Stimulated activated CD8-positive, alpha-beta memory T cell treated with anti-CD3 and anti-CD28 coated beads, Interleukin-15, amount 100 ng/mL, for 4 hours (primary cell): ENCODE measurements at places on chromosomes 12 and 14.

- DNase-seq = no peak
These were observed 52.9 kb downstream of the MYF5 start for GRCh38 chr12:80769553-80770140.

DNA sequence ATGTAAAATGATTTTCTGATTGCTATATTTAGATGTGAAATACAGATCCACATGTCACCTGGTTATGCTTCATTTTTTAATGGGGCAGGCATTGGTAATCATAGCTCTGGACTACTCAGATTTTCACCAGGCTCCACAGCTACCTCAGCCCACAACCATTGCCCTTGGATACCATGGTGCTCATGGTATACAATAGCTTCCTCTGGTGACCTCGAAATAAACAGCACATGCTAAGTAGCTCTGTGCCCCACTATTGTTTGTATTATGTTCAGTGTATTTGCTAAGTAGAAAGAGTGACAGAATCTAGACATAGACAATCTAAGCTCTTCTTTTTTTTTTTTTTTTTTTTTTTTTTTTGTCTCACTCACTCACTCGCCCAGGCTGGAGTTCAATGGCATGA is 274.4 kb upstream of the USP15 start:
- no peak for DNase-seq

GRCh38 chr12:52517005-52517835 is 3.0 kb downstream of the KRT5 start:
- DNase-seq = no peak

DNA sequence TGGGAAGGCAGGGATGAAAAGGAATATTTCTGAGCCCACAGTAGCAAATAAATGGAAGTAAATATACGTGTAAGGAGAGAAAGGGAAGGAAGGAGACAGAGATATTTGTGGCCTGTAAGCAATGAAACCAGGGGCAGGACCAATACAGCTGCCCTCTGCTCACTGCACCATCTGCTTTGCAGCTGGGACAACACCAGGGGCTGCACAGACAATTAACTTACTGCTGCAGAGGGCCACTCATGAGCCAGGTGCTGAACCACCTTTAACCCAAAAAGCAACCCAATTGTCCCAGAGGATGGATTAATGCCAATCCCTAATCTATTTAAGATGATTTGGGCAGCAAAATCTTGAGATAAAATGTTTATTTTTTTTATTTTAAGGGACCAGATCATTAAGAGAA is 30.6 kb upstream of the TMX1 start:
- DNase-seq = no peak

- no peak for DNase-seq
These were observed 113.0 kb upstream of the RAP1B start for GRCh38 chr12:68497702-68498101.

DNA sequence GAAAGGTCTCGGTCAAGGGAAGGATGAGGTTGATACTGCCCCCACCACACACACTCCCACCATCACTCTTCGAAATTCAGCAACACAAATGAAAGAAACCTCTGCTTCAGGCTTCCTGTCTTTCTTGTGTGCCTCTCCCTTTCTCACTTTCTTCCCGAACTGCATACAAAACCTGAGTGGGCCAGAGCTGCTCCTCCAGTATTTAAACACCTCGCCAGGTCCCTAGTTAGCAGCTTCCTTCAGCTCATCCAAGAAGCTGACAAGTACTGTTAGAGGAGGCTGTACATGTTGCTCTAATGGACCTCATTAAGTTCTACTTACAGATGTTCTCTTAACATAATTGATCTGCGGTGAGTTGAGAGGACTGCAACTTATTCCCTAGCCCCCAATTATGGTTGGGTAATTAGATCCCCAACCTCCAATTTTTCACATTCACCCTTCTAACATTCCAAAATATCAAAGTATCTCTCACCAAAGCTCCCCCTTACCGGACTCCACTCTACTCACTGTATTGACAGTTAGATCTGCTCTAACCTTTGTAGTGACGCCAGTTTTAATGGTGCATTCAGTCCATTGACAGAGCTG is 4.1 kb upstream of the LMO3 start:
- DNase-seq = no peak

- no peak for DNase-seq
These were observed 105.2 kb downstream of the DICER1 start for GRCh38 chr14:95052016-95052585.

GRCh38 chr12:8680533-8680932 is 17.3 kb upstream of the RIMKLB start:
- no peak for DNase-seq

DNA sequence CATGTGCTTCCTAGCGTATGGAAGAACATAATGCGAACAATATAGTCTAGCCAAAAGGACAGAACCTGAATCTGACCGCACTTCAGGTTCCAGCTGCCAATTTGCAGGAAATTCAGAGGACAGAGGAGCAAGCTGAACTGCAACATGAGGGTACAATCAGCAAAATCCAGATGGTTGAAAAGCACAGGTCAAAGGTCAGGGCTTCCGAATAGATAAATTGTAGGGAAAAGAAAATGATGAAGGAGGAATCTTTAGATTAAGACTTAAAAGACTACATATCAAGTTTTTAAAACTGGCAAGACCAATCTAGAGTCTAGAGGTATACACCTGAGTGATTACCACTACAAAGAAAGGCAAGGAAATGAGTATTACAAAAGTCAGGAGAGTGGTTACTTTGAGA is 42.1 kb upstream of the SELPLG start:
- DNase-seq = no peak

GRCh38 chr12:25677232-25677937 is 124.3 kb upstream of the LMNTD1 start:
- no peak for DNase-seq

- no peak for DNase-seq
These were observed 90.3 kb downstream of the C12orf75 start for GRCh38 chr12:105420659-105421240.

- DNase-seq = no peak
These were observed 44.7 kb upstream of the RERG start for GRCh38 chr12:15265875-15266274.

GRCh38 chr12:108328420-108328819 is 10.7 kb downstream of the CMKLR1 start:
- no peak for DNase-seq

DNA sequence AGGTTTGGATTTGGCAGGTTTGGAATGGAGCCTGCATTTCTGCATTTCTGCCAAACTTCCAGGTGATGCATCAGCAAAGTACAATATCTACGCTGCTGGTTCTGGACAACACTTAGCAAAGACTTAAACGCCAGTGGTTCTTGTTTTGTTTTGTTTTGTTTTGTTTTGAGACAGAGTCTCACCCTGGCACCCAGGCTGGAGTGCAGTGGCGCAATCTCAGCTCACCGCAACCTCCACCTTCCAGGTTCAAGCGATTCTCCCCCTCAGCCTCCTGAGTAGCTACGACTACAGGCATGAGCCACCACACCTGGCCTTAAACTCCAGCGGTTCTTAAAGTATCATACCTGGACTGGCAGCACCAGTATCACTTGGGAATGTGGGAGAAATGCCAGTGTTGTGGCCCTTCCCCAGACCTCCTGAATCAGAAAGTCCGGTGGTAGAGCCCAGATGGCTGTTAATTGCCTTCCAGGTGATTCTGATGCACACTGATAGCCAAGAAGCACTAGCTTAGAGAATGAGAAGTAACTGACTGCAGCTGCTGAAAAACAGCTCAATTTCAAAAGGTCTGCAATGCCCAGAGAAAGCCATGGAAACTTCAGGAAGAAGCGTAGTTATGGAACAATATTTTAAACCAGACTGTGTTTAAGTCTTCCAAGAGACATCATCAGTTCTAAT is 114.8 kb upstream of the FOXN3 start:
- DNase-seq = no peak

GRCh38 chr12:65106948-65107347 is 14.2 kb downstream of the WIF1 start:
- DNase-seq = no peak

GRCh38 chr12:54870617-54871016 is 16.3 kb downstream of the MUCL1 start:
- DNase-seq = no peak

DNA sequence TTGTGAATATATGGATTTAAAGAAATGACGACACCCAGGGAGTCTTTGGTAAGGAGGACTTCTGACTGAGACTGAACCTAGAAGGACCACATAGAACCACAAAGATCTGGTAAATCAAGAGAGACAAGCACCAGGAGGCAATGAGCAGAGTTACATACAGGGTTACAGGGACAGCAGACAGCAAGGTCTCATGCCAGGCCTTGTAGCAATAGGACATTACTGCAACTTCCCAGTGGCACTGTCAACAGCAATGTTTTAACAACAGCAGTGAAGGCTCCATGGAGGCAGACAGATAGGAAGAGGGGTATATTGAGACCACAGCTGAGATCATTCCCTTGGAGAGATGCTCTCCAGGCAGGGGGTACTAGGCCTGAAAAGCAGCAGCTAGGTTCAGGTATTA is 18.5 kb downstream of the CPNE8 start:
- DNase-seq = no peak

DNA sequence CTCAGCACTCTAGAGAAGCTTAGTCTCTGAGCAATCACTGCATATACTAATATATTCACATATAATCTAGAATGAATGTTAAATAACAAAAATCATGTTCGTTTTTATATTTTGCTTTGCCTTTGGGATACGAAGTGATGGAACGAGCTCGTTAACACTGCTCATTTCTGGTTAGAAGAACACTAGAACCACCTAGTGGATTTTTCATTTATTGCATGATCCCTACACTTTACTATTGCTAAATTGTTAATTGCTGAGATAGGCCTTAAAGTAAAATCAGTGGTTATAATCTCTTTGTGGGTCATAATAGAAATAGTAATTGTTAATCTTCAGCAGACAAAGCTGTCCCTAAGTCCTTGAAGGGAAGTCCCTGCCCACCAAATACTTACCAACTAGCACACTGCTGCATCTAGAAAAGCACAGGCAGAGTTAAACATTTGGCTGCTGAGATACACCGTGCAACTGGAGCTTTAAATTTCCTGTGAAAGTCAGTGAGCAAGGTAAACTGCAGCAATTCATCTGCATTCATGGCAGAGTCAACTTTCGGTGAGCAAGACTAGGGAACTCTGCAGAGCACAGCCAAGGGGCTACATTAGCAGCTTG is 353.7 kb downstream of the APAF1 start:
- DNase-seq = no peak

GRCh38 chr14:89542786-89543424 is 125.9 kb upstream of the FOXN3 start:
- no peak for DNase-seq

- DNase-seq = no peak
These were observed 1.9 kb downstream of the TEAD4 start for GRCh38 chr12:2960996-2961616.
